ENCODE measurements at places on chromosomes 3 and 15.

- DNase-seq = no peak
Observed at GRCh38 chr3:37918627-37919026, 56.9 kb downstream of the CTDSPL start.

DNA sequence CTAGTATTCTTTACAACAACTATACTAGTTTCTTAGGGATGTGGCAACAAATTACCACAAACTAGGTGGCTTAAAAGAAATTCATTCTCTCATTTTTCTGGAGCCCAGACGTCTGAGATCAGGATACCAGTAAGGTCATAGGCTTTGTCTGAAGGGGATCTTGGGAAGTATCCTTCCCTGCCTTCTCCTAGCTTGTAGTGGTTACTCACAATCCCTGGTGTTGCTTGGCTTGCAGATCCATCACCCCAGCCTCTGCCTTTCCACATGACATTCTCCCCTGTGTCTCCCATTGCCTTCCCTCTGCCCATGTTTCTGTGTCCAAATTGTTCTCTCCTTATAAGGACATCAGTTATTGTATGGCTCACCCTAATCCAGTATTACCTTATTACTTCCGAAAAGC lies 24.3 kb upstream of the CLDN1 start:
- no peak for DNase-seq

DNA sequence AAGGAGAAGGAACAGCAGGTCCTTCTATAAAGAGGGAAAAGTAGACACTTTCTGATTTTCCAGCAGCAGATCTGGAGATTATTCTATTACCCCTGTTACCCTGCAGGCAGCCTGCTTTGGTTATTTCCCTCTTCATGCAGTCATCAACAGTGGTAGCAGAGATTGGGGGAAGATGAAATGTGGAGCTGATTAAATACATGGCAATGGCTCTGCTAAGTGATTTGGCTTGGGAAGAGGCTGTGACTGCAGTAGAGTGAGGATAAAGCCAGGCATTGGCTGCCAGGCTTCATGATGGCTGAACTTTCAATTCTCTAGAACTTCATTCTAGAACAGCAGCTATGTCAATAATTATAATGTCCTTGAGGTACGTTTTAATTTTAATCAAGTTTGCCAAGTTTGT lies 29.1 kb downstream of the PTX3 start:
- DNase-seq = no peak

DNA sequence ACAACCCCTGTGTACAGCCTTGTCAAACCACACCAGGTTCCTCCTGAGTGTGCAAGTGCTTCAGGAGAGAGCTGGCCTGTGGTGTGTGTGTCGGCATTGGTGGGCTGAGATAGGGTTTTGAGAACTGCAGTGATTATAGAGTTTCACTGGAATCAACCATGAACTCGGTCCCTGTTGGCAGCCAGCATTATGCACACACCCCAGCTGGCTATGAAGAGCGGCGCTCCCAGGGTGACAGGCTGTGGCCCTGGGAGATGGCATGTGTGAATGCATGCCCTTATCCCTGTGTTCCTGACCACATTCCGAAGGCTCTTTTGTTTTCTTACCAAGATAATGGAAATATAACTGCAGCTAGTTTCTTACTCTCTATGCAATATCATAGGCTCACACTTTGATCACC lies 101.8 kb downstream of the SNRK start:
- no peak for DNase-seq

DNA sequence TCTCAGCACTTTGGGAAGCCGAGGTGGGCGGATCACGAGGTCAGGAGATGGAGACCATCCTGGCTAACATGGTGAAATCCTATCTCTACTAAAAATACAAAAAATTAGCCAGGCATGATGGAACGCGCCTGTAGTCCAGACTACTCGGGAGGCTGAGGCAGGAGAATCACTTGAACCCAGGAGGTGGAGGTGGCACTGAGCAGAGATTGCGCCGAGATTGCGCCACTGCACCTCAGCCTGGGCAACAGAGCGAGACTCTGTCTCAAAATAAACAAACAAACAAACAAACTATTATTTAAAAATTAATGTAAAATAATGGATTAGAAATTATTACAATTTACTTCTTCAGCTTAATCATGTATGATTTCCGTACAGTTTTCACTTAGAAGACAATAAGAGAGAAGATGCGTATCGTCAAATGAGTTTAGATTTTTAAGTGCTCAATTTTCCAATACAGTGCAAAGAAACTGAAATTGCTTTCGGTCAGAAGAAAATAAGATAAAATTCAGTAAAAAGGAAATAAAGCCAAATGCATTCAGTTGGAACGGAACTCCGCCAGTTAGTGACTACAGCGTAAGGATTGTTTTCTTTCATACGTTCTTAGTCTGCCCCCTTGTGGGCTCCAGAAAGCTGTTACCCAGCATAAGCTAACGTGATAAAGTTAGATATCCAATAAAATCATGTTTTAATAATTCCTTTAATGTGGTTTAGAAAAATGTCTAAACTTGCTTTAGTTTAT lies 24.8 kb downstream of the AADAC start:
- DNase-seq = peak; percentile 66

DNA sequence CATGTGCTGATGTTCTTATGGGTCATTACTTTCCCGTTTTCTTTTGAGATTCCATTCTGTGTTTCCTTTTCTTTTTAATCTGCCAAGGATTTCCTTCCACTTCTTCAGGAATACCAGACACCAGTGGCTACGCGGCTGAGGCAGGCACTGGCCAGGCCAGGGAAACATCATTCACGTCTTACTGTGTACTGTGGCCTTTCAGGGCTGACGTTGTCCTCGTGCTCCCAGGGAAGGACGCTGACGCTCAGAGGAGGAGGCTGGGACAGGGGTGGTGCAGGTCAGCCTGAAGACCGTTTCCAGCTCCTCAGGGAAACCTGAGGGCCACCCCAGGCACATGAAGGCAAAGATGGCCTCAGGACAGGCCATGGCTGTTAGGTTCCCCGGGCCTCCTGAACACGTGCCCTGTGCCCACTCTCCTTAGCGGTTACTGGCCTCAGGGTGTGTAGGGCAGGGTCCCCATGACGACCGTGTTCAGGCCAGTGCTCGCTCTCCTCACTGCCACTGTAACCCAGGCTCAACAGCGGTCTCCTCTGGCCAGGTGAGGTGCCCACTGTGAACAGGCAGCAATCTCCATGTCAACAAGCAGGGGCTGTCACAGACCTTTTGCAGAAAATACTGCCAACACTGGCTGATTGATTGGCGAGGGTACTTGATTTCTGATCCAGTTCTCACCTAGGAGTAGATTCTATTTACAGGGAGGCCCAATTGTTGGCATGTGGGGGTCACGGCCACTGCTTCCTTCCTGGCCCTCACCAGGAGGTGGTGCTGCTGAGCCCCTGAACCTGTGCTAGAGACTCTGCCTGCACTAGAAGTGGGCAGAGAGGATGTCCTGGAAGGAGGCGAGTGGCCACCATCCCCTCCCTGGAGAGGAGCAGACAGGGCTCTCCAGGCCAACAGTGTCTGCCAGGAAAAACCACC lies 169.5 kb downstream of the ATP10A start:
- DNase-seq = no peak

DNA sequence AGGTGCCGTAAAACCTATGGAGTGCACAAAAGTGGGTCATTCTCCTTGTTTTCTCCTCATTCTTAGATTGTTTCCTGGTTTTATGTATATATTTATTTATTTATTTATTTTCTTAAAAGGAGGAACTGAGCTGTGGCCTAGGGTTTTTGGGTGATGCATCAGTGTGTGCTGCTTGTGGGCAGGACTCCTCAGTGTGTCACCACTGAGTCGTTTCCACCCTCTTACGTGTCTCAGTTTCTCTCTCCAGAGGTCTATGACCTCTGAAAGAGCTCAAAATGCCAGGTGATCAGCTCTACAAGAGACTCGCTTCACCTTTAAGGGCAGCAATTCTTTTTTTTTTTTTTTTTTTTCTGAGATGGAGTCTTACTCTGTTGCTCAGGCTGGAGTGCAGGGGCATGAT lies 72.9 kb downstream of the CD200 start:
- DNase-seq = no peak

Measured in HFF-Myc (cell line).